ENCODE measurements at places on chromosomes 6 and 20.

DNA sequence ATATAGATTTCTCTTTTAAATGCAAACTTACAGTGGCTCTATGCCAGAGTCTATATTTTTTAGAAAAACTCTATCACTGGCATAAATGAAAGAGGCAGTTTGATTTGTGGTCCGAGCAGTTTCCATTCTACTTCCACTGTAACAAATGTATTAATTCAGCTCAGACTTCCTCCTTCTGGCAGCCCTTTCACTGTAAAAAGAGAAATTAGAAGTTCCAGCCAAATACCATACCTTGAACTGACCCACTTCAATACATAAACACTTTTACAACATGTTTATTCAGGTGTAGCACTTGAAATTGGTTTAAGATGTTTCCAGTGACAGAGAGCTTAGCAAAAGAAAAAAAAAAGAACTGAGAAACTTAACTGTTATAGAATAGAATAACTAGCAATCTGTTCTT lies 99.3 kb downstream of the BMP5 start:
- no peak for DNase-seq

GRCh38 chr20:38726804-38727606 lies 2.7 kb downstream of the SLC32A1 start:
- DNase-seq = peak; percentile 13

DNA sequence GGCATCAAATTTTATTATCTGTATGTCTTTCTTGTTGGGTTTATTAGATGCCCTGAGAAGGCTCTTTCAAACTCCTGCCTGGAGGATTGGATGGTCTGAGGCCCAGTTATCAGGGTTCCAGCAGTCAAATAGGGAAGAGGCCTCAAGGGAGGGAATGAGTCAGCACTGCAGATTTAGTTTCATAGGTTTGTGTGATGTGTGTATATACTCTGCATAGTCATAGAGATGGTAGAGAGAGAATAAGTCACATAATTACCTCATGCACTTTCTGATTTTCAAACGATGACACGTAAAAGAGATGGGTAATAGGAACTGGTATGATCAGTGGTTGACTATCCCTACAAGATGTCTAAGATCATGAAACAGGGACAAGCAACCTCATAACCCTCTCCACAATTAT lies 82.1 kb downstream of the ADAT2 start:
- peak; percentile 66 for DNase-seq

DNA sequence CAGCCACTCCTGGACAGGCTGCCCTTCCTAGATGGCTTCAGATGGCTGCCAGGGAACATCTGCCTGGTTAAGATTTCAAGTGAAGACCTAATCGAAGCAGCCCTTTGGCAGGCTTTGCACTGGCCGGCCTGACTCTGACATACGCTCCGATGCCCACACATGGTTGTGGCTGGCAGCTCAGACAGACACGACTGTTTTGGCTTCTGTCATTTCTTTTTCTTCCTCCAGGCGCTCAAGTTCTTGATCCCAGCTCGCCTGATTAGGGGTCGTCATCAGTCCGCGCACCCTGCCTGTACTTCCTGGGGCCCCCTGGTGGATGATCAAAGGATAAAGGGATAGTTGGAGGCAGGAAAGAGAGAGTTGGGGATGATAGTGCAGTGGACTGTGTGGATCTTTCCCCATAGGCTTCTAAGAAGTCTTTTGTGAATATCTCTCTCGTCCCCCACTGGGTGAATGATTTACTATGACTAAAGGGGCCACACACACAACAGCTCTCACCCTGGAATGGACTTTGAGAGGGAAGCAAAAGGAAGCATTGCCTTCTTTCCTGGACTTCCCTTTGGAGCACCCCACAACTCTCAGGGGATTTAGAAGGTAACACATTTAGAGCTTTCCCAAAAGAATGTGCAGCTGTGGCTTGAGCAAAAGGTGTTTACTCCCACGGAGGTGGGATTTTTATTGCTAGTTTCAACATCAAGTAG lies 21.4 kb upstream of the TRAM2 start:
- DNase-seq = peak; percentile 86

DNA sequence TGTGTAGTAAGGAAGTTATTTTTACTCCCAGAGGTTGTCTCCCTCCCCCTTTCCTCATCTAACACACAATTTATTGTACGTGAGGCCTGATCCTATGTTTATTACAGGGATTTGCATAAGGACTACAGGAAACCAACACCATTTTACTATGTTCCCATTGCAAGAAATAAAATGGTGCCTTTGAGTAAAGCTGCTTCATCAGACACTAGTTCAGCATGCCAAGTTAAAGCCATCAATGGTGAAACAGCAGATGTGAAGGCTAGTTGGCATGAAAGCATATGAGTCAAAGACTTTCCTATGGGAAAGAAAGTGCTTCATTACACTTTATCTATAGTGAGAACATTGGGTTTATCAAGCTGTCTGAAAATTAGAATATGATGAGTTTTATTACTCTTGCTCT lies 543.0 kb downstream of the GRIK2 start:
- no peak for DNase-seq

- peak; percentile 53 for DNase-seq
Measured at GRCh38 chr6:82057846-82058554, 189.5 kb downstream of the IBTK start.

DNA sequence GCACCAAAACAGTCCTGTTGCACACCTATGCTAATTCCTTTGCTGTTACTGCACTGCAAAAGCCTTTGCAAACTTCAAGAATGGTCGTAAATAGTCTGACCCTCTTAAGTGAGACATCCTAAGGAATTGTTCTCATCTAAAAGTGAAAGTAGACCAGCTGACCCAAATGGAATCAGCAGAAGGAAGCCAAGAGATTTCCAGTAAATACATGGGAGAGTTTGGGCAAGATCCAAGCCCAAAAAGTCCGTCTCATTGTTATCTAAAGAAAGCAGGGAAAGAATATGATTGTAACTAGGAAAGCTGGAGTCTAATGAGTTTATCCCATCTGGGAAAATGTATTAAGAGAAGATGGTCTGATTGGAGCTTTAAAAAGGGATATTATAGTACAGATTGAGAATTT lies 43.0 kb upstream of the HIVEP1 start:
- DNase-seq = peak; percentile 63

GRCh38 chr20:37781626-37782025 lies 87.8 kb downstream of the CTNNBL1 start:
- DNase-seq = no peak

- DNase-seq = no peak
Measured at GRCh38 chr6:134599079-134599478, 281.2 kb upstream of the SGK1 start.

DNA sequence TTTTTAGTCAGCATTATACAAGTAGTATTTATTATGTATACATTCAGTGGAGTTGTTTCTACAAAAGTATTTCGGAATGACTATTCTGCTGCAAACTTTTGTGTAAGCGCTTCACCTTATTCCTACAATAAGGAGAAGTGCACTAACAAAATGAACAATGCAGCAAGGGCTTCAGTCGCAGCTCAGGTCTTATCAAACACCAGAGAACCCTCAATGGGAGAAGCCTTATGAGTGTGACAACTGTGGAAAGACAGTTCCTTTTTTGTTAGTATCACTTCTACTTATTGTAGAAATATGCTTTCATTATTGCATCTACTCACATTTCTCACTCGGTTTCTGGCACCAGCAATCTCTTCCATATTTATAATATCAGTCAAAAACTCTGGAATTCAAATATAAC lies 18.8 kb downstream of the ZKSCAN3 start:
- no peak for DNase-seq

DNA sequence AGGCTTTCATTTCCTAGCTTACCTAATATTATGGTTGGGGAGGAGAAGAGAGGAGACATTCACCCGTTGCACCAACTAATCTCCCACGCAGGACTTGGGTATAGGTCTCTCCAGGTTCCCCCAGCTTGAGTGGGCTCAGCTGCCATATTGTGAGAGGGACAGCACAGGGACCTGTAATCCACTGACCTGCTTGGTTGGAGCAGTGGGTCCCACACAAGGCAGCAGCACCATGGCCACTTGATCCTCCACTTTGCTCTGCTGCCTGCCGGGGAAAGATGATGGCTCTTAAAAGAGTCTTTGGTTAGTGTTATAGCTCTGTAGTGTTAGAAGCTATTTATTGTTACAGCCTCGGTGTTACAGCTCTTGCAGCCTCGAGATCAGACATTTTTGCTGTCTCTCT lies 22.5 kb upstream of the ECHDC1 start:
- DNase-seq = no peak

- DNase-seq = peak; percentile 22
Measured at GRCh38 chr6:164200071-164200470, 785.6 kb downstream of the QKI start.

DNA sequence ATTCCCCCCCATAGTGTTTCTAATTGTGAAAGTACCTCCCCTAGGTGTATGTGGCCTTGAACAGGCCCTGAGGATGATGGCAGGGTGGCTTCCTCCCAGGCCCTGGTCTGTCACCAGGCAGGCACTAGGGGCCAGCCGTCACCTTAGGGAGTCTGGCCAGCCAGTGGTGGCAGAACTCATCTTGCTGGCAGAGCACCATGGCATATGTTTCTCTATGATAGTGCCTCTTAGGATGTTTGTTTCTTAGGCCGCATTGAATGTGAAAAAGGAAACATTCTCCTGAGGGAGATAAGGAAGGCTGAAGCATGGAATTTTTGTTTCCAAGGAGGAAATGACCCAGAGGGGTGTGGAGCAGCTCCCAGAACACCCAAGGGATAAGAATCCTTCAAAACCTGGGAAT lies 45.2 kb upstream of the KLHL31 start:
- DNase-seq = no peak

- no peak for DNase-seq
Measured at GRCh38 chr6:92700411-92700810, 718.9 kb downstream of the EPHA7 start.
